ENCODE measurements at places on chromosomes 5 and 9.

- DNase-seq = no peak
These were observed 5.1 kb upstream of the DCAF12 start for GRCh38 chr9:34131571-34131970.

DNA sequence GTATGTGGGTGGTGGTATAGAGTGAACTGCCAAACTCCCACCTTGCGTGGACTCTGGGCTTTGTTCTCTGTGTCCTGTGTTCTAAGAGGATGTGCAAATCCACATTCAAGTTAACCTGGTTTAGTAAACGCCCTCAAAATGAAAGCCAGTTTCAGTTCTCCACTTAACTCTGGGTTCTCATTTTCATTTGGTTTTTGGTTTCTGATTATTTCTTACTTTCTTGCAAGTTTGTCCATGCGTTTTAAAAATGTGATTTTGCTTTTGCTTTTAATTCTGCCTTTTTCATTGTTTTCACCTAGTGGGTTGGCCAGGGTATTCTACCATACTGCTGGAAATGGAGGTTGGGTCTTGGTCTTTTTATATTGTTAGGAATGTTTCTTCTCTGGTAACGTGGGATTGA is 38.2 kb downstream of the GALNT10 start:
- DNase-seq = no peak

DNA sequence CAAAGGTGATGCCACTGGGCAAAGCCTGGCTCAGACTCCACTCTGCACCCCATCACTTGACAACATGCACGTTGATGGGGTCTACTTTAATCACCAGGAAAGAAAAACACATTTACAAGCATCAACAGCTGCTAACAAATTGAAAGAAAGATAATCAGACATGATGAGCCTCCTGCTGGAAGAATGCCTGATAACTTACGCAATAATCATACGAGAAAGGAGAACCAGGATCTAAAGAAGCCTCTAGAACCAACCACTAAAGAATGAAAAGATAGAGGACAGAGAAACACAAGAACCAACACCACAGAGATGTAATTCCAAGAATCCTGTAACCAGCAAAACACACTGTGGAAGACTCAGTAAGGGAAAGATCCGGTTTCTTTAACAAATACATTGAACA is 120.3 kb upstream of the ICE1 start:
- DNase-seq = no peak

- no peak for DNase-seq
These were observed 34.8 kb upstream of the PANK3 start for GRCh38 chr5:168613996-168614395.

DNA sequence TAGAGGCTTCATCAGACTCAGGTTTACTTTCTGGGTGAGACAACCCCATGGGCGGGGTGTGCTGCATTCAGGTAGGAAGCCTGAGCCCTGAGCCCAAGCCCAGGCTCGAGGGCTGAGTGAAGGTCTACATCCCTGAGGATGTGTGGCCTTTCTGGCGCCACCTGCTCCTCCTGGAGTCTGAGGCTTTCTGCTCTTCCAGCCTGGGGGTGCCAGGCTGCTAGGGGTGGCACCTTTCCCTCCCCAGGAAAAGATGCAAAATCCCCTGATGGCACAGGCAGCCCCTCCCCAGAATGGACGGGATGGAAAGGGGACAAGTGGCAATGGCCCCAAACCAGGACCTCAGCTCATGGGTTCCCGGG is 44.4 kb upstream of the PRRC2B start:
- DNase-seq = no peak

DNA sequence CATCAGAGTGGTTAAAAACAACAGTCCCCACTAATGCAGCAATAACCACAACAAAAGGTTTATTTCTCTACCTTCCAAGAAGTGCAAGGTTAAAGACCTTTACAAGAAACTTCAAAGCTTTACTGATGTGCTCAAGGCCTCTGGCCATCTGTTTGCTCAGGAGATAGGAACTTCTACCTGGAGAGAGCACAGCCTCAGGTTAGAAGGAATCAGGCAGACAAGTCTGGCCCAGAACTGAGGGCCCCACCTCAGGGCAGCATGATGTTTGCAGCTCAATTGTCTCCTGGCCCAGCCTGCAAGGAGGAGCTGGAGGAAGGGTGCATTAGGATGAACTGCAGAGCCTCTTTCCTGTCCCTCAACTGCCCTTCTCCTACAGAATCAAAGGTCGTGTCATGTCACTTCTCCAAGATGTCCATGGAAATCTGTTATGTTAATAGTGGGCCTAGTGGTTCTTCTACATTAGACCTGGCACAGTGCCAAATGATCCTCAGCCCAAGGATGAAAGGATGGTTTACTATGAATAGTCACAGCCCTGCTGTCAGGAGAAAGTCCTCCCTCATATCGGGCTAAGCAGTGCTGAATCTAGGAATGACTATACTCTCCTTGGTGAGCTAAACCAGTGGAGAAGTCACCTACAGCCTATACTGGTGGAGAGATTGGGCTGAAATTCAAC is 98.9 kb upstream of the NTRK2 start:
- DNase-seq = no peak

GRCh38 chr5:147617191-147617606 is 107.3 kb upstream of the DPYSL3 start:
- DNase-seq = no peak

DNA sequence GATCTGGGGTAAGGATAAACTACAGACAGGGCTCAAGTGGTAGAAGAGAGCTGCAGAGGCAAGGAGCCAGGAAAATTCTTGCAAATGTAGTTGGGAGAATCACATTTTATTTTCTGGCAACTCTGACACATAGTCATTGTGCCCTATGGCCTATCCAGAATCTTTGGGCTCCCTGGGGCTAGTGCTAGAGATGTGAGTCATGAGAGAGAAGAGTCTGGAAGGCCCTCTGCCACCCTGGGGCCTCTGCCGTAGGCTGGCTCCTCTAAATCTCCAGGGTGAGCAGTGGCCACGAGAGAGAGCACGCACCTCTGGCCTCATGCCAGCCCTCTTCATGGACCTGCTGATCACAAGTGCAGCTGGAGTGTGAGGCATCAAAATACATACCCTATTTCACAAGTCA is 74.3 kb upstream of the SSBP2 start:
- DNase-seq = peak; percentile 26

DNA sequence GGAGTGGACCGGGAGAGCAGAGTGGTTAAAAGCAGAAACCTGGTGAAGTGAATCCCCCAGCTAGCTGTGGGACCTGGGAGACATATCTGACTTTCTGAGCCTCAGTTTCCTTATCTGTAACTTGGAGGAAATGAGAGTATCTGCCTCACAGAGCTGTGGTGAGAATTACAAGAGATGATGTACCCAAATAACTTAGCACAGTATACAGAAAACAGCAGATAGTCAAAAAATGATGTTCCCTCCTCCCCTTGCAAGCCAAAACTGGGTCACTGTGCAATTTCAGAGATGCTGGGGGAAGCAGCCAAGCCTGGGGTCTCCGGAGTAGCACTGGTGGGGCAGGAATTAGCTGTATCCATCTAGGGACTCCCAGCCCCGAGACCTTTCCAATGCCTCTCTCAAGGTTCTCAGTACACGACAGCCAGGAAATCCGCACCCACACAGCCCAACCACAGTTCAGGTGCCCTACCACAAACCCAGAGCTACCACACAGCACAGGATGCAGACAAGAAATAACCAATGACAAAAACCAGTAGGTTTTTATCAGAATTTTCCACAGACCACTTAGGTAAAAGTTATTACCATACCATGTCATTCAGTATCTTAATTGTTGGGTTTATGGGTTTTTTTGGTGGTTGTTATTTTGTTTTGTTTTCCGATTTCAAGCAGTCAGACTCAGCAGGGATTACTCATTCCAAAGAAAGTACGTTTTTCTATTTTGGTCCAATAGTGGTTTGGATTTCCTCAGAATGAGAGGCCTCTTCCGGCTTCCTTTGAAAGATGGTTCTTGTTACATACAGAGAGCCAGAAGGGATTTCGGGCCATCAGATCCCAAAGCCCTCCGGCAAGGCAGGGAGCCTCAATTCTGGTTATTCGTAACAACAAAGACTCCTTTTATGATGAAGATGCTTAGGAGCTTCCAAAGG is 4.9 kb upstream of the HRH2 start:
- DNase-seq = no peak

DNA sequence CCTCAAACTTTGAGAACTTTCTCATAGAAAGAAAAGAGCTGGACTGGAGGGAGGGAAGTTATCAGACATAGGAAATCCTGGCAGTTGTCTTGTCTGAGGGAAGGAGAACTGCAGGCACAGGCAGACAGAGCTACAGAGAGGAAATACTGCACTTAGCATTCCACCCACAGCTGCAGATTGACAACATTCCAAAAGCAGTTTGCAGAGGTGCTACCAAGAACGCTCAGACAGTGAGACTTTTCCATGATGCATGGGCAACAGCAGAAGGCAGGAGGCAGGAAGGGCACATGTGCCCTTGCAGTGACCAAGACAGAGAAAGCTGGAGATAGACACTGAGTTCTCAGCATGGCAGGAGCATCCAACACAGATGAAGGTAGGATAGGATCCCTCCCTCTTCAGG is 327.5 kb upstream of the ZNF462 start:
- no peak for DNase-seq

DNA sequence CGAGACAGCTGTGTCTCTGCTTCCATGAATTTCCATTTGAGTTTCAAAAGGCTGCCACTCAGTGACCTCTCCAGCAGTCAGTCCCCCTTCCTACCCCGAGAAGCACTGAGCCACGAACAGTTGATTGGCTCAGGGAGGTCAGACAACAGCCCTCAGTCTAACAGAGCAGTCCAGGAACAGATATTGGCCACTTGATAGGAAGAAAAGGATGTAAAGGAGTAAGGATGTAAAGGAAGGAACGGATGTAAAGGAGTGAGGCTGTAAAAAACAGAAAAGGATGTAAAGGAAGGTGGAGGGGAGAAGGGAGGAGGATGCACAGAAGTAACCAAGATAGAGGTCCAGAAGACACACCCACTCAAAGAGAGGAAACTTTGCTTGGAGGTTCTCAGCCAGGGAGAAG is 3.2 kb upstream of the NR4A3 start:
- no peak for DNase-seq

DNA sequence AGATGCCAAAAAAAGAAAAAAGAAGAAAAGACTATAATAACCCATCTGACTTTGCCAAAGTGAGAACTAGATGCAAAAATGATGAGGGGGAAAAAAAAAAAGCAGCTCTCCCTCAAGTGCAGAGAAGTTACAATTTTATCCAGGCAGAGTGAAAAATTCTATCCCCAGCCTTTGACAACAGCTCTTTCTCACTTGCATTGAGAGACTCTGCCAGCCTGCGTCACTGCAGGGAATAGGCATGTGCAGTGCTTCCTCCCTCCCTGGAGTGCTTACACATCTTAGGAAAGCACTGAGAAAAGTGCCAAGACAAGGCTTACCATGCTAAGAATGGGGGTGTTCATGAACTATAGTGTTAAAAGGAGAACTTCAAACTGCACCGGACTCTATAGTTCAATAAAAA is 418.6 kb upstream of the TYRP1 start:
- DNase-seq = no peak

DNA sequence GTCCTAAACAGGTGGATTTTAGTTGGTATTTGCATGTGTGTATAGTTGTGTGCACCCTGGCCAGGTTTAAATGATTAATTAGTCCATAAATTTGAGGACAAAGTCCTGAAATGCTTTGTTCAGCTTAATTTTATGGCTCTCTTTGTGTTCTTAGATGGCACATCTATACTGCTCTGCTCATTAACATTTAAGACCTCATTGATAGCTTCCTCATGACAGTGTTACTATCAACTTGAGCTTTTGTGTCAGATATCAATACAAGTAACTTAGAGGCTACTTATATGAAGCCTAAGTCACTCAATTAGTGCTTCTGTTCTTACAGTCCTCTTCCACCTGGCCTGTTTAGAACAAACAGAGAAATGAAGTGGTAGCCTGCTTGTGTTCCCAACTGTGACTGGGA is 240.9 kb downstream of the TRPM3 start:
- no peak for DNase-seq

- DNase-seq = no peak
These were observed 403.9 kb downstream of the ADGRV1 start for GRCh38 chr5:90962481-90962880.

GRCh38 chr9:129889122-129889940 is 54.1 kb downstream of the USP20 start:
- no peak for DNase-seq

GRCh38 chr5:959581-960531 is 48.7 kb upstream of the NKD2 start:
- no peak for DNase-seq

DNA sequence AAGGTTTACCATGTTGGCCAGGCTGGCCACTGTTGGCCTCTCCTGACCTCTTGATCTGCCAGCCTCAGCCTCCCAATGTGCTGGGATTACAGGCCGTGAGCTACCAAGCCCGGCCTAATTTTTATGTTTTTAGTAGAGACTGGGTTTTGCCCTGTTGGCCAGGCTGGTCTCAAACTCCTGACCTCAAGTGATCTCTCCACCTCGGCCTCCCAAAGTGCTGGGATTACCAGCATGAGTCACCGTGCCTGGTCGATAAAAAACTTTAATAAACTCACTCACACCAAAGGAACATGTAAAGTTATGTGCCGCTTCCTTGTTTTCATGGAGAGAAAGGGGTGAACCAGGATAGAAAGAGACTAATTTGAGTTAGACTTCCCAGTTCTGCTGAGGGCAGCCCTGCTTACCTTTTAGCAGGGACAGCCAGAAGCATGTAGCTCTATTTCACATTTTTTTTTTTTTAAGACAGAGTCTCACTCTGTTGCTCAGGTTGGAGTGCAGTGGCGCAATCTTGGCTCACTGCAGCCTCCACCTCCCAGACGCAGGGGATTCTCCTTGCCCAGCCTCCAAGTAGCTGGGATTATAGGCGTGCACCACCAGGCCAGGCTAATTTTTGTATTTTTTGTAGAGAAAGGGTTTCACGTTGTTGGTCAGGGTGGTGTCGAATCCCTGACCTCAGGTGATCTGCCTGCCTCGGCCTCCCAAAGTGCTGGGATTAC is 11.4 kb upstream of the HAUS6 start:
- DNase-seq = no peak

DNA sequence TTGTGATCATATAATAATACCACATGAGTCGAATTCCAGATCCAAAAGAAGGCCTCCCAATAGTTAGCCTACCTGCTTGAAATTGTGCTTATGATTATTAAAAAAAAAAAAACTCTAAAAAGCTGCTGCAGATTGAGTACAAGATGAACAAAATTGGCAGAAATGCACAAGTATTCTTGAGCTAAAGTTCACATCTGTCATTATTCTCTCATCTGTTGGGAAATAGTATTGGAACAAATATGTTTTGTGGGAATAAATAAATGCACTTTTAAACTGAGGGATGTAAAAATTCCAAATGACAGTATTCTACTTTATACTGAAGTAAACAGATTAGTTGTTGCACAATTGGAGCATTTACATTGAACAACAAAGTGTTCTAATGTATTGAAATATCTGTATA is 15.7 kb downstream of the DAB2 start:
- DNase-seq = no peak

GRCh38 chr5:62305358-62305714 is 670 bp upstream of the KIF2A start:
- no peak for DNase-seq

- no peak for DNase-seq
These were observed 9.9 kb downstream of the GNAQ start for GRCh38 chr9:78021697-78022096.

DNA sequence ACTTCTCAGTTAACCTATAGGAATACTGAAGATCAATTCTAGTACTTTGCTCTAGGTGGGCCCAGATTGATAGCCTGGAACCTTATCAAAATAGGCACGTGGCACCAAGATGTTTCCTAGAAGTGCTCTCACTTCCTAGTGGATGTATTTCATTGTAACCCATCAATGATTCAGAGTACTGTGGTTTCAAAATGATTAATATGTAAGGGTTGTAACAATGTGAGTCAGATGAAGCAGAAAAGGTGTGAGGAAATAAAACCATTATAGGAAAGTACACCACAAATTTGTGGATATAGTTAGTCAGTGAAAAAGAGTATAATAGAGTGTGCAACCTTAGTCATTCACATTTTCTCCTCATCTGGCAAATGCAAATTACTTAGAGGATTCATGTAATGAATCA is 177.3 kb upstream of the FST start:
- DNase-seq = peak; percentile 85
